Hypothalamus (tissue), 51 donors: ENCODE measurements at places on chromosomes 4 and X.

DNA sequence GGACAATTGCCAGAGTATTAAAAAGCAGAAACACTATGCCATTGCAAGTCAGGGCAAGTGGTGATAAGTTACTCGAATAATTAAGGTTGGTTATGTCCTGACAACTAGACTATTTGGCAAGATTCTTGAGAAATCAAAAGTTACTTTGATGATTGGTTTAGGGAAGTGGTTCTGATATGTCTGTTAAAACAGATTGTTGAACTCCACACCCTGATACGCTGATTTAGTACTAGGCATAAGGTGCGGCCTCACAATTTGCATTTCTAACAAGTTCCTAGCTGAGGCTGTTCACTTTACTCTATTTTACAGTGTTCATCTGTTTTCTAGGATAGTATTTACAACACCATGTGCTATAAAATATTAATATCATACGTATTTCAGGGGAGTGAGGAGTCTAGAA, 12.5 kb downstream of the GABRA4 start:
- DNase-seq, result no peak

- no peak for DNase-seq
These were observed 20.8 kb downstream of the SH3BP2 start for GRCh38 chr4:2813446-2814405.

GRCh38 chr4:121053601-121054143, 18.7 kb downstream of the NDNF start:
- no peak for DNase-seq

DNA sequence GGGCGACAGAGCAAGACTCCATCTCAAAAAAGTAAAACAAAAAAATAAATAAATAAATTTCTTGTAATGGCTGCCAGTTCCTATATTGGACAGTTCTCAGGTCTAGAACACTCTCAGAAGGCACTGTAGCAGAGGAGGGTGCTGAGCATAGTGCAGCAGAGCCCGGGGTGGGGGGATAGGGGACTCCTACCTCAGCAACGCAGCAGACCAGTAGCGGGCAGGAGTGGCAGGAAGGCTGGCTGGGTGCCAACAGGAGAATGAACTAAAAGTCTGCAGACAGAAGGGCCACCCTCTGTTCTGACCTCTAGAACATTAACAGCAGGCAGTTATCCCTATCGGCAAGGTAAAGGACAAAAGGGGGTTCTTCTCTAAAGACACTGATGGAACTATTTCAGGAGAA, 20.2 kb downstream of the PDK3 start:
- no peak for DNase-seq

DNA sequence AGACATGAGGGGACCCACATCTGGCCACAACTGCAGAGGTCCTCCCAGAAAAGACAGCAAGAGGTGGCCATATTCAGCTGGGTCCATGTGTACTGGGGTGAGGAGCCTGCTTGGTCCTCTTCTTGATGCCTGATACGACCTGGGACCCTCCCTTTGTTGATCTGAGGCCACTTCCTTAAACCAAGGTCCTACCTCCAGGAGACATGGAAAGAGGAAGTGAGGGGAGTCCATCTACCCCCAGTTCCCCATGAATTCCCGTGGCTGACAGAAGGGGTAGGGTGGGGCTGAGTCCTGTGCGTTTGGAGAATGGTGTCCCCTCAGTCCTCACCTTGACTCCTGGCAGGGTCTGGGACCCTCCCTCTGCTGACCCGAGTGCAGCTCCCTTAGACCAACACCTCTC, 2.1 kb downstream of the MAGEA10 start:
- no peak for DNase-seq

- DNase-seq, result no peak
These were observed 116.0 kb upstream of the RPS6KA3 start for GRCh38 chrX:20382518-20383297.

GRCh38 chrX:119646515-119646914, 40.3 kb upstream of the NKRF start:
- DNase-seq, result no peak

DNA sequence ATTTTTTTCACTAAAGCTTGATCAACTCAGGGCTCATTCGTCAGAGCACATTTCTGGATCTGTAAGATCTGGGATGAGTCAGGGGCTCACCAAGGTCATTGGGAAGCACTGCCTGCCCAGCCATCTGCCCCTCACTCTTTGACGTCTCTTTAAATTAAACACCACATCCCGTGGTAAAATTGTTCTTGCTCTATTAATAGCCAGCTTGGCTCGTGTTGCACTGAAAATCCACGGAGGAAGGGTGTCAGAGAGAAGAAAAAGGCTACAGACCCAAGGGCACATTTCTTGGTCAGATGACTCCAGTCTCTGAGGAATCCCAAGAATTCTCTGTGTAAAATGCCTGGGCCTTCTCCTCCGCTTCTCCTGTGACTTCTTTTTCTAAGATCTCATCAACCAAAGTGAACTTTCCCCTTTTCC, 45.7 kb upstream of the GATB start:
- no peak for DNase-seq

DNA sequence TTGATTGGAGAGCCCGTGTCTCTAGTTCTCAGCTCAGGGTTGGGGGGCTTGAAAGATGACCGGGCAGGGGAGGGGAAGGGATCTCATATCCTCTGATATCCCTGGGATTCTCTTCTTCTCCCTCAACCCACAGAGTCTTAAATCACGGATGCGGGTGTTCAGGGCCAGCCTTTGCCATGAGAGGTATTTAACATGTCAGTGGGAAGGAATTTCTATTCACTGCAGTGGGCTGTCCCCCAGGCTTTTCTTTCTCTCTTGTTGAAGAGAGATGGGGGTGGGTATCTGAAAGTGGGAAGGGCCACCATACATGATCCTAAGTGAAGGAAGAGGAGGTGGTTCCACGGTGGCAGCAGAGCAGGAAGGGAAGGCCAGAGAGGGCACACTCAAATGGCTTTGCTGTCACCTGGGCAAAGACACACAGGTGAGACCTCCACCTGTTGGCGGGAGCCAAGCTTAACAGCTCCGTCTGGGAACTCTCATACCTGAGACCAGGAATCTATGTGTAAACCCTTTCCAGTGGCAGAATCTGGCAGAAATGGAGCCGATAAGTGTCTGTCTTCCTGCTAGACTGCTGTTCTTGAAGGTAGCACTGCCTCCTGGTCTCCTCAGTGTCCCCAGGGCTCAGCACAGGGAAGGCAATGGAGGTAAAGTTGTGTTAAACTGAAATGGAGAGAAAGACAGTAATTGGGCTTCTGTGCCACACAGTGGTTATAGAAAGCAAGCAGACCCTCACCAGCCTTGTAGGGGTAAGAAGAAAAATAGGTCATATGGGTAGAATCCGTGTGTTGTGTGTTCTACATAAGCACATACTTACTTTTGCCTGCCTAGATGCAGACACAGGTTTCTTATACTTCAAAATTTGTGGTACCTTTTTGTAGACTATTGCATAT, 49.4 kb downstream of the RHOH start:
- no peak for DNase-seq

DNA sequence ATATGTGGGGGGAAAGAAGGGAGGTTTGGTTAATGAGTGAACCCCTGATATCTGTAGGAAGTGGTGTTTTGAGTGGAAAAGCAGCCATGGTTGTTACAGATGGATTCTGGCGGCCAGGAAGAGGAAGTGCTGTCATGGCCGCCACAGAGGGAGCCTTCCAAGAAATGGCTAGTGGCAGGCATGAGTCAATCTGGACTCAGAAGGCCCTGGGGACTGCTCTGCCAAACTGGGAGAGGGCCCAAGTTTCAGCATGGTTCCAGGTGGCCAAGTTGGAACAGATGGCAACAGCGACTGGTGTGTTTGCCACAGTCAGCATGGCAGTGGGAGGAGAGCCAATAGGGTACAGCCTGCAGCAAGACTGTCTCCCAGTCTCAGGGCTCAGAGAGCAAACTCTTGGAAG, 32.5 kb downstream of the ETDB start:
- DNase-seq, result no peak

GRCh38 chr4:29121586-29121985, 1598.6 kb upstream of the PCDH7 start:
- no peak for DNase-seq

DNA sequence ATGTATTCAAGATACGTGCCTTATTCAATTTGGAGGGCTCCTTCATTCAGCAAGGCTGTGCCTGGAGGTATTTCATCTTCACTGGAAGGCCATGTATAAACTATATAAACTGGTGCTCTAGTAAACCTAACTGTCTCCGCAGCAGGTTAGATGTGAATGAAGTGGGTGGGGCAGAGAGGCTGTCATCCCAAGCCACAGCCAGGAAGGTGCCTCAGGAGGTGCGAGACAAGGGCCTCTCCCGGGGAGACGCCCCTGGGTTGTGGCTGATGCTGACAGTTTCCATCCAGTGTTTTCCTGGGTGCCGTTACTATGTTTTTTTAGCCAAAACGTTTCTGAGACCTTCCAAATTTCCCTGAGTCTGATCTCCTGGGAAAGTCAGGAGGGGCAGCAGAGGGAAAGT, 221.5 kb upstream of the RPL34 start:
- DNase-seq, result no peak
